ENCODE measurements at places on chromosomes 7 and 10.

- DNase-seq = no peak
Measured at GRCh38 chr7:149772241-149772955, 990 bp downstream of the ZNF467 start.

DNA sequence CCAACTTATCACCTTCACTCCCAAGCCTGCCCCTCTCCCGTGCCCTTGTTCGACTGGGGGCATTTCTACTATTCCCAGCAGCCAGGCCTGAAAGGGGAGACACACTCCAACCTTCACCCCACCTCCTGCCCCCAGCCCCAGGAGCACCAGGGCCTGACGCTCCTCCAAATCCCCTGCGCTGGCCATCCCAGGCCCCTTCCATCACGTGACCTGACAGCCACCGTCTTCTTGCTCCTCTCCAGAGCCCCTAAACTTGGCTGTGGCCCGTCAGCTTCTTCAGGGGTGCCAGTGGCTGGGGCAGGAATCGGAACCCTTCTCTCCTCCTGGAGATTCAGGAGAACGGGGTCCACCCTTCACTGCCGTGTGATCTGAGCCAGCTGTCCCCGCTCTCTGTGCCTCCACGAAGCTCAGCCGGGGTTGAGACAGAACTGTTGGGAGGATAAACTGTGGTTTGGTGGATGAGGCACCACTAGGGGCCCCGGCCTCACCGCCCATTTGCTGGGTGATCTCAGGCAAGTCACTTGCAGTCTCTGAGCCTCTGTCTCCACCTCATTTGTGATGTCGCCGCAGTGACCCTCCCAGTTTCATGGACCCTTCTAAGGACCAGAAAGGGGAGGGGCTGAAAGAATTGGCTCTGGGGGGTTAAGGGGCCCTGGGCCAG lies 91.0 kb downstream of the MYL10 start:
- no peak for DNase-seq

- DNase-seq = no peak
Measured at GRCh38 chr7:116652793-116653192, 19.2 kb upstream of the MET start.

- DNase-seq = no peak
Measured at GRCh38 chr10:80484243-80484642, 30.1 kb downstream of the TSPAN14 start.

DNA sequence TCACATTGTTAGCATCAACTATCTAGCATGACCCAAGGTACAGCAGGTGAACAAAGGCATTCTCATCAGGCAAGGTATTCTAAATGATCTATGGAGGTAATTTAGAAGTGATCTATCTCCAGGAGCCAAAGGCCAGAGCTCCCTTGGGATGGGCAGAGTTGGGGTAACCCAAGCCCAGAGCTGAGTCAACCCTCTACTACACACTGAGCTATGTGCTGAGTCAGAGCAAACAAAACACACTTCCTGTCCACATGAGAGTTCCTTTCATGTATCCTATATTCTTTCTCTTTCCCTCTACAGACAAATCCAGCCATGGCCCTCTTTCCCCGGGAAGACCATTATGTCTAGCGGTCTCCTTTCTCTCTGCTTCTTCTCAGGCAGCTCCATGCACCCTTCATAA lies 68.2 kb upstream of the AGK start:
- DNase-seq = no peak

All from activated naive CD8-positive, alpha-beta T cell treated with anti-CD3 and anti-CD28 coated beads for 36 hours (primary cell).